NCI-H187 (cell line): ENCODE measurements at places on chromosomes 2 and 18.

GRCh38 chr2:215189393-215189792 lies 51.0 kb upstream of the ABCA12 start:
- DNase-seq: no peak

- no peak for DNase-seq
Observed at GRCh38 chr2:104250635-104251034, 603.3 kb upstream of the POU3F3 start.

- DNase-seq: no peak
Observed at GRCh38 chr2:9445089-9445488, 21.6 kb downstream of the CPSF3 start.

DNA sequence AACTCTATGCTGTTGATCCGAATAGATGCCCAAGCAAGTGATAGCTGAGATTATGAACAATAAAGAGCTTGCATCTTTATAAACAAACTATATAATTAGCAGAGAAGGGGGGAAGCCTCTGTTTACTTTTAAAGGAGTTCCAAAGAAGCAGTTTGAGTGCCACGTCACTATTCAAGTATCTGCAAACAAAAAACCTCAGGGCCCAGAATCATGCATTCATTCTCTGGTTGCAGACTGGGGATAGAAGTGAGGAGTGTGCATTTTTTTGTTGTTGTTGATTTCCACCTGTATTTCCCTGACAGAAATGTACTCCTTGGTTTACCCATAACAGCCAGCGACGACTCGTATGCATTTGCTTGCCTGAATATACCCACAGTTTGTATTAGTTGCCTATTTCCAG lies 264.3 kb downstream of the PTGR3 start:
- no peak for DNase-seq

GRCh38 chr2:18110222-18110621 lies 231.8 kb downstream of the KCNS3 start:
- DNase-seq: no peak

DNA sequence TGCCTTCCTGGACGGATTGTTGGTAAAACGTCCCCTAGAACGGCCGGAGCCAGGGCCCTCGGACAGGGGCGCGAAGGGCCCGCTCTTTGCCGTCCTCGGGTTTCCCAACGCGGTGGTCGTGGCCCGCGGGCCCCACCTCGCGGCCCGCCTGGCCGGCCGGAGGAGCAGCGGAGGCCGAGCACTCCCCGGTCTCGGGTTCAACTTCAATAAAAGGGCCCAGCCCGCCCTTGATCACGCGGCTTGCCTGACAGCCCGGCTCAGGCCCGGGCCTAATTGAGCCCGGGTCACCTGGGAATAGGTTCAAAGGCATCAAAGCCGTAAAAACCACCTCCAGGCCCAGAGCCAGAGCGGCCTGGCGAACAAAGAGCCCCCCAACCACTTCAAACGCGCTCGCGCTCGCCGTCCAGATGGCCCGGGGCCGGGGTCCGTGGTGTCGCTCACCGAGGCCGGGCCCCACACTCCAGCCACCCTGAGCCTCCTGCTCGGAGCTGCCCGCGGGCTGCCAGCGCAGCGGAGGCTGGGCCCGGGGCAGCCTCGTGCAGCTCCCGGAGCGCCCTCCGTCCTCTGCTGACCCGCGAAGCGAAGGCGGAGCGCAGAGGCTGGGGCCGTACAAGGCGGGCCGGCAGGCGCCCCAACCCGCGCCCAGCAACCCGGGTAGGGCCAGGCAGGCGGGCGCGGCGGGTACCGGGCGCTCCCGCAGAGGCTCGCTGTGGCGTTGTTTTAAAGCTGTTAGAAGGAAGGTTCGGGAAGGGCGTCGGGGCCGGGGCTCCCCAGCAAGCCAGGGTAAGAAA lies 1.1 kb upstream of the TWIST2 start:
- no peak for DNase-seq

DNA sequence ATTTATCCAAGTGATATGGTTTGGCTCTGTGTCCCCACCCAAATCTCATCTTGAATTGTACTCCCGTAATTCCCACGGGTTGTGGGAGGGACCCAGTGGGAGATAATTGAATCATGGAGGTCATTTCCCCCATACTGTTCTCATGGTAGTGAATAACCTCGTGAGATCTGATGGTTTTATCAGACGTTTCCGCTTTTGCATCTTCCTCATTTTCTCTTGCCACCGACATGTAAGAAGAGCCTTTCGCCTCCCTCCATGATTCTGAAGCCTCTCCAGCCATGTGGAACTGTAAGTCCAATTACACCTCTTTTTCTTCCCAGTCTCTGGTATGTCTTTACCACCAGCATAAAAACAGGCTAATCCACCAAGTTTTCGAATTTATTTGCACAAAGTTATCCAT lies 20.3 kb upstream of the CHST10 start:
- no peak for DNase-seq
